Osteocyte (in vitro differentiated cells): ENCODE measurements at places on chromosomes 11 and 22. TPM values are rescaled to one million over a fixed set of nuclear protein-coding genes. Genes with fewer than 3 reads are reported as not detected.

The OR10A3 gene
- not detected in 2 replicates for total RNA-seq

The SCGB1D2 gene
- not detected in 2 replicates for total RNA-seq

- DNase-seq = no peak
These were observed 2.0 kb downstream of the NHERF4 start for GRCh38 chr11:119187123-119187892.

GRCh38 chr11:45906096-45906682 lies 882 bp downstream of the FREY1 start:
- no peak for DNase-seq

- DNase-seq = no peak
These were observed 200.5 kb upstream of the E2F8 start for GRCh38 chr11:19441288-19441687.

GRCh38 chr22:47210112-47210657 lies 447.7 kb downstream of the TBC1D22A start:
- DNase-seq = peak; percentile 70

DNA sequence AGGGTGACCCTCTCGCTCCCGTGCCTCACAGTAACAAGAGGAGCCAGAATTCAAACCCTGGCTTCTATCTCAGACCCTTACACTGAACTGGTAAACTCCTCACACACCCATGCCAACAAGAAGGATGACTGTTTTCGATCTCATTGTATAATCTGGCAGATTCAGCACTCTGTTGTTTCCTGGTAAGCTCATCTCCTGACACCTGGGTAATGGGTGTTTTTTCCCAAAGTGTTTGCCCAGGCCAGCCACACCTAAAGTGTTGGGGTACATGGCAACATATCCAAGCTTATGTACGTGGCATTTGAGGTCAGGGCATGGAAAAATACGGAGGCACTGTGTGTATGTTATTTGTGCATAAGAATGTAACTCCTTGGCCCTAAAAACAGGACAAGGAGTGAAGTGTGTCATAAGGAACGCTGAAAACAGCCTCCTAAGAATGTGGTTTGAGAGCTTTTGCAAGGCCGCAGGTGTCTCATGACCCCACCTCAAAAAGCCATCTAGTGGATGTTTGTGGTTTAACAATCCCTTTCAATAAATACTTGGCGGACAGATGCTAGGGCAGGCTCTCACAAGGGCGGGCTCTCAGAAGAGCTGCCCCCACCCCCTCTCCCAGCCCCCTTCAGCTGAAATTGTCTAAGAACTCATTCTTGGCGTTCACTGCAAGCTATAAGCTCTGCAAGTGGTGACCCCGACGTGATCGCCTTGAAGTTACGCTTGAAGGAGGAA lies at the start of gene MS4A15:
Gene MS4A15, plus strand, starts transcription at position 561 of the 726 bp plus-strand sequence. CDS start 6,867 bp downstream, outside the sequence.
- DNase-seq = no peak
